Kidney (tissue), 22 donors: ENCODE measurements at places on chromosomes 12 and 14.

GRCh38 chr14:92122351-92122677, 545 bp downstream of the CPSF2 start:
- no peak for DNase-seq

DNA sequence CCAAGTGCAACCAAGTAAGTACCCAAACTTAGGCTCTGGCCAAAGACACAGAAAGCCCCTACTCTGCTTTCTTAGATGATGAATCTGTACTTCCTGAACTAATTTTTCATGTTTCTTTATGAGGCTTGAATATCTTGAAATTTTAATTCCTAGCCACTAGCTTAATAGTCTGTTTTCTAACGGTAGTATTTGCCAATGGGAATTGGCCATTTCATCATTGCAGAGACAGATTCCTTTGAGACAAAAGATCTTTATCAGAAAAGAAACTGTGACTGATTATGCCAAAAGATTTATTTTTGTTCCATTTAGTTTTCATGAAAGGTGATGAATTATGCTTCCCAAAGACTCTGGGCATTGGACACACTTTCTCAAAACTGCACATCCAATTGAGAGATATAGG, 48.7 kb downstream of the DAD1 start:
- DNase-seq, result no peak

DNA sequence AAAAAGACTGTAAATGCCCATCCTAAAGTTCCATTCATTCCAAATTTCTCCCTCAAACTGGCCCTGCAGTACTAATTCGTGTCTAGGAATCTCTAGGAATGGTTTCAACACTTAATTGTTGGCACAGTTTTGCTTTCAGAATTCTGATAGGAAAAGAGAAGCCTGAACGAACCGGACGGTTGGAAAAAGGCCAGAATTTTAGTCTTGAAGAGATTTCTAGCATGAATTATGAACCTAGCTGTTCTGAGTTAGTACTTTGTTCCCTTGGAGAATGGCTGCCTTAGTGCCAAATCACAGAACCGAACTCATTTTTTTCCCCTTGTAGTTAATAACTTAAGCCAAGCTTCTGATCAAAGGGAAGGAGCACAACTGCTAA, 262.6 kb downstream of the ADAMTS20 start:
- DNase-seq, result peak; percentile 41

GRCh38 chr14:90830931-90831701, 14.9 kb upstream of the TTC7B start:
- no peak for DNase-seq

GRCh38 chr12:48191096-48191495, 7.7 kb downstream of the CCDC184 start:
- no peak for DNase-seq

GRCh38 chr14:72433511-72433910, 460.4 kb downstream of the DPF3 start:
- DNase-seq, result no peak

DNA sequence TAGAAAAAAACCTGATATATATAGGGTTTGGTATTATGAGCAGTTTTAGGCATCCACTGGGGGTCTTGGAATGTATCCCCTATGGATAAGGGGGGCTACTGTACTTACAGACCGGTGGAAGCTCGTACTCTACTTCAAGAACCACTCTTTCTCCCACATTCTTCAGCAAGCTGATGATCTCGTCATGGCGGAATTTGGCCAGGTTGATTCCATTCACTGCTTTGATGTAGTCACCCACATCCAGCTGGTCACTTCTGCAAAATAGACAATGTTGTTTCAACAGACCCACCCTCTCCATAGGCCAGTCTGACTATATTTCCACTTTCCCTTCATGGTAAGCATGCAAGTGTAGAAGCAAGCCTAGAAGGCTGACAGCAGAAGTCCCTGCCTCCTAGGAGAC, 139.9 kb downstream of the GRIP1 start:
- DNase-seq, result no peak

DNA sequence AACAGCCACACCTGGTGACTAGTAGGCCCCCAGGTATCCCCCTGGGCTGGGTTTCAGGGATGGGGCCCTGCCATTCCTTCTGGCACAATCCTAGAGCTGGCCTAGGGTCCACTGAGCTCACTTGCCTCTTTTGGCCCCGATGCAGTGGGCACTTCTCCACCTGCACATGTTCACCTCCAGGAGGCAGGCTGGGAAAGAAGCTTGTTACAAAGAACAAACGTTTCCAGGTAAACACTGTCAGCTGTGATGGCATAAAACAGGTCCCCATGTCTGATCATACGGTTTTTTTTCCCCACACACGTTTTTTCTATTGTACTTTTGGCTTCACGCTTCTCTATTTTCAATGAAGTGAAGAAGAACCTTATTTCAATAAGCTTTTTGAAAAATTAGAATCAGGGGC, 15.8 kb upstream of the HVCN1 start:
- DNase-seq, result no peak

DNA sequence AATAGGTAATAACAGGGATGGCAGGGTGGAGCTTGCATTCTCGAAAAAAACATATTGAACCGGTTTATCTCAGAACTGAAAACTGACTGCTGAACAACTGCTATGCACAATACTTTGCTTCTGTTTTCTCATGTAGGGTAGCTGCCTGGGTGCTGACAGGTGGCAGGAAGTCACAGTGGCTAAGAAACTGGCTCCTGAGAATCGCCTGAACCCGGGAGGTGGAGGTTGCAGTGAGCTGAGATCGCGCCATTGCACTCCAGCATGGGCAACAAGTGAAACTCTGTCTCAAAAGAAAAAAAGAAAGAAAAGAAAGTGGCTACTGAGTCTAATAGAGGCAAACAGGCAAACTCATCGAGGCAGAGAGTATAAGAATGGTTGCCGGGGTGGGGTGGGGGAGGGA, 113.1 kb downstream of the CCDC60 start:
- no peak for DNase-seq

GRCh38 chr12:95368931-95369330, 105.0 kb upstream of the METAP2 start:
- DNase-seq, result no peak

DNA sequence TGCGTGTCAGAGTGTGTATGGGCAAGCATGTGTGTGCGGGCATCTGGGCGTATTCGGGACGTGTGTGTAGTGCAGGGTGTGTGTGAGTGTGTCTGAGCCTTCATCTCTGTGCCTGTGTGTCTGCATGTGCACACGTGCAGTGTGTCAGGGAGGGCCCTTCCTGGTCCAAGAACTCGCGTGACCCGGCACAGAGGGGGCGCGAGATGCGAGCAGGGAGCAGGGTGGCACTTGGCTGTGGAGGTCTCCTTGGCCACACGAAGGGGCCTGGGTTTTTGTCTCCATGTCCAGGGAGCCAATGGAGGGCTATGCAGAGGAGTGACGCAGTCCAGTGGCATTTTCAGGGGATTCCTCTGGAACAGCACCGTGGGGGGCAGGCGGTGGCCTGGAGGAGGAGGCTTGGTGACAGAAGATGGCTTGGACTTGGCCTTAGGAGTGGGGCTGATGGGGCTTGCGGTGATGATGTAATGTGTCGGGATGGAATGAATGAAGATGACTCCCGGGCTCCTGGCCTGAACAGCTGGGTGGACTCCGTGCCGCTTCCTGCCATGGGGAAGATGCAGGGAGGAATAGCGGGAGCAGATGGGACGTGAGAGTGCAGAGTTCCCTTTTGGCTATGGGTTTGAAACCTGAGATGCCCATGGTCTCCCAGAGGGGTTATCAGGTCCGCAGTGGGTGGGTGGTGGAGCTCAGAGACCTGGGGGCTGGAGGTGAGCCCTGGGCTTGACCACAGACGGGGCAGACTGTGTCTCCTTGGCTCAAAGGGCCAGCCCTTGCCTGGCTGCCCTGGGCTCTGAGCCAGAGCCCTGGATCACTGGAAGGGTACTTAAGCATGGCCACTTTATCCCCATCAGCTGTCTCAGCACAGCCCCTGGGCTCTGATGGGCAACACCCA, 208.3 kb downstream of the PHETA1 start:
- DNase-seq, result no peak

GRCh38 chr14:90995785-90996184, 64.7 kb downstream of the RPS6KA5 start:
- DNase-seq, result no peak

GRCh38 chr12:3752741-3753486, at the start of gene CRACR2A:
Gene CRACR2A (minus strand): TSS chr12:3753109. CDS start chr12:3696999, 56,110 bp downstream.
- DNase-seq, result peak; percentile 88

- DNase-seq, result no peak
Observed at GRCh38 chr14:90839889-90840266, 23.6 kb upstream of the TTC7B start.

- DNase-seq, result no peak
Observed at GRCh38 chr12:108572166-108572790, 9.9 kb downstream of the ISCU start.

DNA sequence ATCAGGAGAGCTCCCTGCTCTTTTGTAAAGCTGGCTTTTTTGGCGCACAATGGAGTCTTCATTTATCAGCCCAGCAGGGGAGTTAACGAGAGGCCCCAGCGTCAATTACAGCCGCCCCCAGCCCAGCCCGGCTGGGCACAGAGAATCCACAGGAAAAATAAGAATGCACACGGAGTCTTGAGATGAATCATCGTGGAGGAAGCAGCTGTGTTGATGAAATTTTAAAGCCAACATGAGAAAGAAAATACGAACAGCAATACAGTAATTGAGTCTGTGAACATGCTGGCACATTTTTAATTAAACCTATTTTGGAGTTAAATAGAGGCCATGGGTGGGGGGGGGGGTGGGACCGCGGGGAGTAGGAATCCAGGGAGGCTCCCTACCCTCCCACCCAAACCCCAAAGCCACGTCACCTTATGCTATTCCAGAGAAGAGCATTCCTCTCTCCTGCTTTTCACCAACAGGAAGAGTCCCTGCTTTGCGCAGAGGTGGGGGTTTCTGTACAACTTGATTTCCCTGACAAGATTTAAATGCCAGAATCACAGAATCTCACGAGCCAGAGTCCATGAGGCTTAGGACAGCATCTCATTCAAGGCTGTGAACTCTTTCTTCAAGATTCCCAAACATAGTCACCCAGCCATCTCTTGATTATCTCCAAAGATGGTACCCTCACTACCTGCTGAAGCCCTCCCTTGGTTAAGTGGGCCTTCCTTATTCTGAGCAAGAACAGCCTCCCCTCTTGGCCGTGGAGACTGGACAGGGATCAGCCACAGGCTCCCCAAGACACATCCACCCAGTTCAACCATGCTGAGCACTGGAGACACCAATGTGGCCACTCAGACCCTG, 50.3 kb downstream of the CCNK start:
- DNase-seq, result no peak

DNA sequence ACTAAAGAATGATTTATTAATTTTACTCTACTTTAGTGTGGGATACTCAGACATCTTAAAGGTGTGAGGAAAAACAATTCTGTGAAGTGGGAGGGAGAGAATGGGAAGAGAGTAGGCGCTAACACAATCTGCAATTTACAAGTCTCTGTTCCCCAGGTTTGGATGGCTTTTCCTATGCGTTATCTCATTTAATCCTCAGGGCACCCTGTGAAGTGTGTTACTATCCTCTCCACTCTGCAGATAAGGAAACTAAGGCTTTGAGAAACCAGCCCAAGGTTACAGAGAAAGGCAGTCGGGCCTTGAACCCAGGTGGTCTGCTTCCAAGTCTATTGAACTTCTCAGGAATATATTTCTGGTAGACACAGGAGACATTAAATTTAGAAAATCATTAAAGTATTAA, 36.2 kb upstream of the TUBA1C start:
- DNase-seq, result no peak

DNA sequence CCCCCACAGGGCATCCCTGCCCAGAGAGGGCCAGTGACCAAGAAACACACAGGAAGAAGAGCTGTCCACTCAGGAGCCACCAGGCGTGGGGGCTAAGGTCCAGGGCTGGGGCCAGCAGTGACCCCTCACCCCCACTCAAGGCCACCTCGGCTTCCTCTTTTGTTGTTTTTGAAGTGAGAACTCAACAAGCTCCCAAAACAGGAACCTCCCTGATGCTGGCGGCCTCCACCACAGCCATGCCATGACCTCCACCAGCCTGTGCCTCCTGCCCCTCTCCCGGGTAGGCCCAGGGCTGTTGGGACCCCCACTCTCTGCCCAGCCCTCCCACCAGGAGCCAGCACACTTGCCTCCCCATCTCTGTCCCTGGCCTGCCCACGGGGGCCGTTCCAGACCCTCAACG, 7.8 kb downstream of the AKT1 start:
- no peak for DNase-seq

DNA sequence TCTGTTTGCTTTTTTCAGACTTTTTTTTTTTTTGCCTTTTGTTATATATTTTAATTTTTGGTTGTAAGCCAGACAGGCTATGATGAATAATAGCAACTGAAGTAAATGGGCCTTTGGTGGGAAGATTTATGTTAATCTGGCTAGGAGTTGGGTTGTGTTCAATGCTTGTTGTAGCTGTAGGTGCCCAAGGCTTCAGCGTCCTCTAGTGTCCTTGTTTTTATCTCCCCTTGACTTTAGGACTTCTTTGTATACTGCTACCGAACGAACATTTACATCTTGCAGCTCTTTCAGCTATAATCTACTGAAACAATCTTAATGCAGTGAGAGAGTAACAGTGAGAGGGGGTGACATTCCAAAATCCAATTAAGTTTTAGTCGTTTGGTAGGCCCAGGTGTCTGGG, 848.4 kb upstream of the FBXO33 start:
- DNase-seq, result no peak

DNA sequence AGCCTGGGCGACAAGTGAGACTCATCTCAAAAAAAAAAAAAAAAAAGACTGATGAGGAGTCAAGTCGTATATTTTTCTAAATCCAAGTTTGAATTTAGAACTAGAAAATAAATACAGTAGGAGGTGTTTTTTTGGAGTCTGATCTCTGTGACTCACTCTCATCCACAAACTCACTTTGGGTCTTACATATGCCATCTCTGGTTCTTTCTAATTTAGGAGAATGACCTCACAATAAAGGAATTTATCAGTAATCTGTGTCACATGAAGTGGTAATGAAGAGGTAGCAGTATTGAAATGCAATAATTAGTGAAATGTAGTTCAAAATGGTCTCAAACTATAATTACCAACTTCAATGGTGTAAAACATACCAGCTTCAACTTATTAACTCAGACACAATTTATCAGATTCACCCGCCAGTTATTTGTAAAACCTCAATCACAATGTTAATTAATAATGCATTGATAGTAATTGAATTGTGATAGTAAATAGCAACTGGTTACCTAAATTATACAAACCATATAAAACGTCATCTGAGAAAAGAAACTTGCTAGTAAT, 4.4 kb upstream of the CFL2 start:
- no peak for DNase-seq

DNA sequence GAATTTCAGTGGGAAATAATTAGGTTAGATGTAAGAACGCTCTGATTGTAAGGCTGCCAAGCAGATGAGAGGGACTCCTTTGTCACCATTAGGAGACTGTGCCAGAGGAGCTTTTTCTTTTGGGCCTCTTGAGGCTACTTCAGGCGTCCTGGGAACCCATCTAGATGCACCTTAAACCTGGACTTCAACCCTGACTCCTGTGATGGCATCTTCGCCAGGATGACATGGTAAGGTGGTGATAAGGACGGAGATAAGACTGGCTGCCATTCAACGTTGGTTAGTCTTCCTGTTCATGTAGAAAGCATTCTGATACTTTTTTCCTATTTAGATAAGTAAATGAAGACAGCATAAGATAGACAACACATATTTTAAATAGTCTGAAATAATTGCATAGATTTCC, 36.3 kb downstream of the STK38L start:
- no peak for DNase-seq

GRCh38 chr14:77923131-77923936, 123.4 kb downstream of the ADCK1 start:
- peak; percentile 79 for DNase-seq

GRCh38 chr12:121198949-121199348, 11.0 kb upstream of the P2RX4 start:
- no peak for DNase-seq
